NCI-H524 (cell line): ENCODE measurements at places on chromosomes 1 and 21.

- peak; percentile 49 for DNase-seq
Observed at GRCh38 chr1:100354971-100355394, 2.7 kb downstream of the CDC14A start.

- no peak for DNase-seq
Observed at GRCh38 chr1:109823543-109824348, 60.0 kb upstream of the EPS8L3 start.

DNA sequence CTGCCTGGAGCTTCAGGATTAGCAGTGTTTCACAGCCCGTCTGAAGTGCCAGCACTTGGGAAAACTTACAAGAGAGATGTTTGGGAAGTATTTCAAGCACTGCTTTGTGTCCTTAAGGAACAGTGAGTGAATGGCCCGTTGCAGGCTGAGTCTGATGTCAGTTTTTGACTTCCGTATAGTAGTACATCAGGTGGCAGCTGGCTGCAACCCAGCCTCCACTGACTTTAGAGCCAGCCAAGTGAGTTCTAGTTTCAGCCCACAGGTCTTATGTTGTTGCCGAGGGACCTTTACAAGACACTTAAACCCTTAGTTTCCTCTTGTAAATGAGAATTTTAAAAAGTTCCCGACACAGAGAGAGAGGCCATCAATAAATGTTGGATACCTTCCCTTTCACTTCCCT, 35.0 kb downstream of the UCK2 start:
- peak; percentile 34 for DNase-seq

- DNase-seq: no peak
Observed at GRCh38 chr1:67743072-67743725, 58.2 kb downstream of the GADD45A start.
